ENCODE measurements at places on chromosomes 13 and 19.

- no peak for DNase-seq
Observed at GRCh38 chr13:61531383-61532065, 115.9 kb upstream of the PCDH20 start.

DNA sequence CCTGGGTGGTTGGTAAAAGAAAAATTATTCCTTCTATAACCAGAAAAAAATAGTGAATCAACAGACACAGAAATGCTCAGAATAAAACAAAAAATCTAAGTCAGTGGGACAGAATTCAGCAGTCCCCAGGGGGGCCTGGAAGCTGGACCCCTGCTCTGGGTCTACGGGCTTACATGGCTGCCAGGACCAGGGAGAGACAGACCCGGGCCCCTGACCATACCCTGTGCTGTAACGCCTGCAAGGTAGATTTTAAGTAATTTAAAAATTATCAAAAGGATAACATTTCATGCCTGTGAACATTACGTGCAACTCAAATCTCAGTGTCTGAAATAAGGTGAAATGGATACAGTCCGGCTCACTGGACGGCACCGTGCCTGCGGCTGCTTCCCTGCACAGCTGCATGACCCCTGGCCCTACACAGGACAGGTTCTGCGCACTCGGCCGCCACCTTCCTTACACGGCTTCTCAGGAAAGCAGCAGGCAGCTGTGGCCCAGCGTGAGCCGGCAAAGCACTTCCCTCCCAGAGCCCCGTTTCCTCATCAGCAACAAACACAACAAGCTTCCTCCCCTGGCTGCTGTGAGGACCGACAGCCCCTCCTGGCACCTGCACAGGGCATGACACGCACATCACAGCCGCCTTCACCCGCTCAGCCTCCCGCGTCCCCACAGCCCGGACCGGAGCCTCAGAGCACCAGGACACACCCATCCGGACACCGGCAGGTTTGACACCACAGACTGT lies 22.2 kb downstream of the RASA3 start:
- no peak for DNase-seq

DNA sequence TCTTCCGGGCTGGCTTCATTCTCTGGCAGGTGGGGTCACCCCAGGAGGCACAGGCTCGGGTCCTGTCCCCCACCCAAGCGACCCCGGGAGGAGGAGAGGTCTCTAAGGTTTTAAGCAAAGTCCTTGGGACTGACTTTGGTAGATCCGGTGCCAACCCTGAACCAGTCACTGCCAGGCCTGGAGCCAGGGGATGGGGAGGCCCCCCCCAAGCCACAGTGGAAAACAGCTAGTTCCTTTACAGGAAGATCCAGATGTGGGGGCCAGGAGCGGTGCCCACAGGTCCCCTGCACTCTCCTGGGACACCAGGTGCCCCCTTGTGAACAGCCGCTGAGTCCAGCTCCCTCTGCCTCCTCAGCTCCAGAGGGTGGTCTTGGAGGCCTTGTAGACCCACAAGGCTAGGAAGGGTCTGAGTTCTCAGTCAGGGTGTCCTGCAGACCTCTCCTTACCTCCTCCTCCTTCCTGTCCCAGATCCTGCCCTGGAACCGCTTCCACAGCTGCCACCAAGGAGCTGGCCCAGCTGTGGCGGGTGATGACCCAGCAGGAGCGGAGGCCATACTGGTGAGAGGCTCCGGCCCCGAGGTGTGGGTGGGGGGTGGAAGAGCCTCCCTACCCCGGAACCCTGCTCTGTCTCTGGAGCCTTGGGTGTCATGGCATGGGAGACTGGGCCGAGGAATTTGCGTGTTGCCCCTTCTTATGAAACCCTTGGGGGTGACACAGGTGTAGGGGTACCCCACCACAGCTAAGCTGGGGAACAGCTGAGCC lies 6.0 kb downstream of the SIX5 start:
- DNase-seq, result no peak

DNA sequence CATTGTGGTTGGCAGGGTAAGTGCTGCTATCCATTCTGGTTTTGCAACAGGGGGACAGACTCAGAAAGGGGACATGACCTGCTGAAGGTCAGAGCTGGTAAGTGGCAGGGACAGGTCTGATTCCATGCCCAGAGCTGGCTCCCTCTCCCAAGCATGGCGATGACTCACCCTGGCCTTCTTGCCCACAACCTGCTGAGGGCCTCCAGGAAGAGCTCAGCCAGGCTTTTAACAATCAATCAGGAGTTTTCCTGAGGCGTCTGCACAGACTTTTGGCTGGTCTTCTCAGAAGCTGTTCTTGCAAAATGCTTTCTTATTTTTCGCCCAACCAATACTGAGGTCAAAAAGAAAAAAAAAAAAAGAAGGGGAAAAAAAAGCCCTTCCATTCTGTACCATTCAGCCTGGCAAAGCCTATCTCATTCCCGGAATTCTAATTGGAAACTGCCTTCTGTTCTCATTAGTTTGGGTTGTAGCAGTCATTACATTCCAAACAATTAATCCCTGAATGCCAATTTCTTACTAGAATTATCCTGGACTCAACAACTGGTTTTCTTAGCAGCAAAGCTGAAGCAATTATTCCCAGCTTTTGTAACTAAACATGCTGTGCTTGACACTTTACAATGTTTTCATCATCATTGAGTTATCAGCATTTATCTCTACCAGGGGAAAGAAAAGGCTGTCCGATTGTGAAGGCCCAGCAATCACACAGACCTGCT lies 17.7 kb downstream of the SIAH3 start:
- no peak for DNase-seq

- DNase-seq, result peak; percentile 3
Observed at GRCh38 chr13:34361560-34361959, 543.6 kb downstream of the RFC3 start.

GRCh38 chr13:111114362-111115060 lies 599 bp upstream of the ARHGEF7 start:
- peak; percentile 48 for DNase-seq

- no peak for DNase-seq
Observed at GRCh38 chr13:89880201-89880600, 1467.3 kb upstream of the MIR17HG start.

- peak; percentile 40 for DNase-seq
Observed at GRCh38 chr19:5967994-5968430, 9.9 kb downstream of the RANBP3 start.

DNA sequence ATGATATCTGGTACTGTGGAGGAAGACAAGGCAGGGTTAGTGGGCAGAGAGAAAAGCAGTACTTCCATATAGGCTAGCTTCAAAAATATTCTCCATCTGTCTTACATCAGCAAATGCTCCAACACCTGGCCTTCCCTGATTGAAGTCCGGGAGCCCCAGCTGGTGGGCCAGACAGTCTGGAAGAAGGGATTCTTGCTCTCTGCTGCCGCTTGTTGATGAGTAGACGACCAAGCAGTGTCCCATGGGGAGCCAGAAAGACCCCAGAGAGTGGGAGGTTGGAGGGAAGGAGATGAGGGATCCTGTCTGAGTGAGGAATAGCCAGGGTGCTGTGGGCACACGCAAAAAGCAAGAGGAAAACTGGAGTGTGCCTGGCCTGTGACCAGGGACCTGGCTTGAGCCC lies 95.1 kb downstream of the ATP8A2 start:
- DNase-seq, result no peak
